ENCODE measurements at places on chromosomes 16 and 17.

- no peak for DNase-seq
These were observed 130.3 kb upstream of the FOXF1 start for GRCh38 chr16:86380030-86380429.

- no peak for DNase-seq
These were observed 7.7 kb upstream of the TMEM98 start for GRCh38 chr17:32920293-32920692.

DNA sequence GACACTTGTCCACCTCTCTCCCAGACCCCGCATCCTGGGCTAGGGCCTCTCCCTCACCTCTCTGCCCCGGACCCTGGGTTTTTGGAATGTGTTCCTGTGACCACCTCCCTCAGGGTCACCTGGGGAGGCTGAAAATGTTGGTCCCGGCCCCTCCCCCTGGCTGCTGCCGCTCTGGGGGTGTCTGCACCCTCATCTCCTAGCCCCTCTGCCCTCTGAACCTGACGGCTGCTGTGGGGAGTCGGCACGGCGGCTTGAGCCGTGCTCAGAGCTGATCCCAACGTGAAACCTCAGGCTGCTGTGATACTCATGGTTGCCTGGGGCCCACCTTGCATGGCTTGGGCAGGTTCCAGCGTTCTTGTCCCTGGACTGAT lies 42.8 kb downstream of the ADCY7 start:
- DNase-seq: no peak

DNA sequence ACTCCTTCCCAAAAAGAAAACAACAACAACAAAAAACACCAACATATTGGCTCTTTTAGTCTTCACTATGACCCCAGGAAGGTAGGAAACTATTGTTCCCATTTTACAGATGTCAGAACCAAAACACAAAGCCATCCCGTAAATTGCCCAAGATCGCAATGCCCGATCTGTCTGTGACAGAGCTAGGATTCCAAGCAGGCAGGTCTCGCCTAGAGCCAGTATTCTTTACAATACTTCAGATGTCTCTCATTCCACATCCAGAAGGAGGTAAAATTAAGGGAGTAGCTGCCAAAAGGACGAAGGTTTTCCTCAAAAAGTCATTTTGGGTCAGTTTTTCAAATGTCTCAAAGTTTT lies 21.7 kb downstream of the GRB2 start:
- DNase-seq: no peak

- DNase-seq: no peak
These were observed 43.4 kb downstream of the MYOCD start for GRCh38 chr17:12709063-12709462.

DNA sequence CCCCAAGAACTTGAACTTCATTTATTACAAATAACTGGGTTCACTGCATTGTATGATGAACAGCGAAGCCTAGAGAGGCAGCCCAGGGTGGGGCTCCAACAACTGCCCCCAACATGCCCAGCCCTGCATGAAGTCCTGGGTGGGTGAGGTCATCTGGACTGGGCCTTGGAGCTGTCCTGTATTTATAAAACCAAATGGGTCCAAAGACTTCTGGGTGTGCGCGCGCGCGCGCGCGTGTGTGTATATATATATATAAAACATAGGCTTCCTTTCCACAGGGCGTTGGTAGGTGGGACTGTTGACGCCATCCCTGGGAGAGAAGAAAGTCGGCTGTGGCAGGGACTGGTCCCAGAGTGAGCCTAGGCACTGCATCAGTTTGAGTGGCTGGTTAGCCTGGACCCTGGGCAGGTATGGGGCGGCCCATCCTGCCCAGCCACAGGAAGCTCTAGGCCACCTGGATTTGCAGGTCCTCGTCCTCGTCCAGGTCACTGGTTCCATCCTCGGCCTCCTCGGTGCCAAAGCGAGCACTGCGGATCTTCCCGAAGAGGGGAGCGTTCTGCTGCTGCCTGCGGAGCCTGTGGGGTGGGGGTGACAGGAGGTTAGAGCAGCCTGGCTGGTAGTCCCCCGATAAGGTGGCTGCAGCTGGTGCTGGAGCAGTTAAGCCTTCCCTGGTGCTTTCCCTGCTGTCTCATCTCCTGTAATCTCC lies 23.9 kb downstream of the CCDC102A start:
- no peak for DNase-seq

DNA sequence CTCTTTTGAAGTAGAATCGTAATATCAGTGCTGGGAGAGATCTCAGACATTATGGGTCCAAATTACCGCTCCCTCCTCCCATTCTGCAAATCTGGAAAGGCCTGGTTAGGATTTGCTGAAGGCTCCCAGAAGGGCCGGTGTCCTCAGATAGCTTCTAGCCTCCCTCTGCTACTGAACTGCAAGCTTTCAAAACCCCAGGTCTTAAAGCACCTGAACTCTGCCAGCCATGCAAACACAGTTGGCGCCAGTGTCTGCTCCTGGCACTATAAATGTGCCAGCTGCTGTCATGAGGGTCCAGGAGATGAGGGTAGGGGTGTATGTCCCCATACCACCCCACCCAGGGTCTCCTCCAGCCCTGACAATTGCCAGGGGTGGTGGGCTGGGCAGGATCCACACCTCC lies 24.2 kb downstream of the SLC5A10 start:
- DNase-seq: no peak

DNA sequence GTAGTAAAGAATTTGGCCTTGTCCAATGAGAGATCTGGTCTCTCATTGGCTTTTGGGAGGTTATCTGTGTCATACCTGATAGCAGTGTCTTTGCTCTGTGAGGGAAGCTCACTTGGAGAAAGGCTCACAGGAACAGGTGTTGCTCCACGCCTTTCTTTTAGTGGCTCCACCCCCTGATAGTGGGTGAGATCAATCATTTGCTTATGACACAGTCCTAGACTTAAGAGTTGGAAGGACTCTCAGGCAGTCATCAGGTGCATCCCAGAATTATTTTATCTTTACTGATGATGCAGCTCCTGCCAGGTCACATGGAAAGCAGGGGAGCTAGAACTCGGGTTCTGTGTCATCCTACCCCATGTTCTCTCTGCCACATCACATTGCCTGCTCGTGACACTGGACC lies 59.3 kb downstream of the CENPV start:
- no peak for DNase-seq

DNA sequence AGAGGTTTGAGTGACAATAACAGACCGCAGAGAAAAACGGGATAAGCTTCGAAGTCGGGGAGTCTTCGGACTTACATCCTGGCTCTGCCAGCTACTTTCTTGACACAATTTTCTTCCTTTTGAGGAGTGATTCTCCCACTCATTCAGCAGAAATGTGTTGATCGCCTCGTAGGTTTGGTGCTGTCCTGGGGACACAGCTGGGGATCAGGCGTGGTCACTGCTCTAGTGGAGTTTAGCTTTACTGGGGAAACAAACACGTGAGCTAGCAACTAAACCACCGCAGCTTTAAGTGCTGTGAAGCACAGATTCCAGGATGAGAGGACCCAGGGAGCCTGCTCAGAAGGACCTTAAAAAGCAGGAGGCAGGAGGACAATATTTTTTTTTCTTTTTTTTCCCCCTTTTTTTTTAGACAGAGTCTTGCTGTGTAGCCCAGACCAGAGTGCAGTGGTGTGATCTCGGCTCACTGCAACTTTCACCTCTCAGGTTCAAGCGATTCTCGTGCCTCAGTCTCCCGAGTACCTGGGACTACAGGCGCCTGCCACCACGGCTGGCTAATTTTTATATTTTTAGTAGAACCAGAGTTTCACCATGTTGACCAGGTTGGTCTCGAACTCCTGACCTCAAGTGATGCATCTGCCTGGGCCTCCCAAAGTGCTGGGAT lies 858 bp downstream of the NUBP1 start:
- peak; percentile 58 for DNase-seq

- DNase-seq: peak; percentile 100
These were observed 3.6 kb upstream of the HROB start for GRCh38 chr17:44137891-44138709.

DNA sequence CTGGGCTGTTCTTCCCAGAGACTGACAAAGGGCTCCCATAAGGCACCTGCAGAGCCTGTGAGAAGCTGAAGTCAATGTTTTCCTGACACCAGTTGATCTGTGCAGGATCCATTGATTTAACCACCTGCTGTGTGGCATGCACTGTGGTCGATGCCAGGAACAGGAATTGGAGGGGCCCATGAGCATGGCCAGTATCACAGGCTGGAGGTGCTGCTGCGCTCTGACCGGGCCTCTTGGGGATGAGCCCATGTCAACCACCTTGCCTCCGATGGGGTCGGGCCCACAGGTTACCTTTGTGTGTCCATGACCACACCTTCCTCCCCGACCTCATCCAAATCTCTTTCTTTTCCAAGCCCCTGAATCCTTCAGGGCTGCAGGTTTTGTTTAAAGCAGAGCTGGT lies 18.2 kb upstream of the STH start:
- DNase-seq: no peak

DNA sequence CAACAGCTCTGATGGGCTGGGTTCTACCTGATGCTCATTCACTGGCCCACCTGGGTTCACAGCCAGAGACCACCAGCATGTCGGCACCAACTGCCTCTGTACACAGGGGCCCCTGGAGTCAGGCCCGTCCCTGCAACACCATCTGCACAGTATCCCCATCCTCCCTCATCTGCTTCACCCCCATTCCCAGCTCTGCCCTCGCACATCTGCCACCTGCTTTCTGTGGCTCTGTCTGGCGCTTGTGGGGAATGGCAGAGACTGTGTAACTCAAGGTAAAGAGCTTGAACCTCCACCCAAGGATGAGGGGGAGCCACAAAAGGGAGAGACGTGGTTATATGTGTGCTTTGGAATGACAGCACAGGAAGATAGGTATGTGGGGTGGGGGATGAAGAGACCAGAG lies 27.2 kb downstream of the SMPD3 start:
- DNase-seq: no peak

- DNase-seq: peak; percentile 30
These were observed 137.2 kb downstream of the UTP18 start for GRCh38 chr17:51397361-51398127.

DNA sequence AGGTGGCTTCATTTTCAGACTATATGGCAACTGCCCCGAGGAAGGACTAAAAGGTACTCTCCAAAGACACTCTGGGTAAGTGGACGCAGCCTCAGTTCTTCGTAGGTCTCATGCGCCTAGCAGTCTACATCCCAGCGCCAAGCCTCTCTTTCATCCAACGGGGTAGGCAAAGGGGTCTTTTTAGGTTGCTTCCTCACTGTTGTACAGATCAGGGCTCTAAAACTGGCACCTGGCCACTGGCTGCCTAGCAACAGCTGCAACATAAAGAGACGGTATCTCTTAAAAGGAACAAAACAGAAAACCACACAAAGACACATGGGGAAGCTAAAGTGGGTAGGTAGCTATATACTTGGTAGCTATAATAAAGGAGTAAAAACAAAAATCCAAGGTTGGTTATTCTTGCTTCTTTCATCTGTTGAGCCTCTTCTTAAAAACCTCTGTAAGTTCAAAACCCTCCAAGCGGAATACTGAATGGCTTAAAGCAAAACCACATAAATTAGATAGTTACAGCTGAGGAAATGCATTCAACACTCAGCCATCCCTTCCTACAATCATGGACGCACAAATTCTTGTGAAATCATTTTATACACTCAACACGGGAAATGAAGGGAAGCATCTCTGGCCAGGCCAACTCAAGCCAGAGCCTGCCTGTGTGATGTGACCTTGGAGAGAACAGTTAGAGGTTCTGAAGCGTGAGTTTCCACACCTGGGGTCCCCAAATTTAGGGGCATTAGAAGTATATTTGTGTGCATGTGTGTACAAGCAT lies 22.7 kb downstream of the CYTH1 start:
- peak; percentile 83 for DNase-seq

GRCh38 chr17:40675905-40676304 lies 10.9 kb upstream of the KRT222 start:
- no peak for DNase-seq

DNA sequence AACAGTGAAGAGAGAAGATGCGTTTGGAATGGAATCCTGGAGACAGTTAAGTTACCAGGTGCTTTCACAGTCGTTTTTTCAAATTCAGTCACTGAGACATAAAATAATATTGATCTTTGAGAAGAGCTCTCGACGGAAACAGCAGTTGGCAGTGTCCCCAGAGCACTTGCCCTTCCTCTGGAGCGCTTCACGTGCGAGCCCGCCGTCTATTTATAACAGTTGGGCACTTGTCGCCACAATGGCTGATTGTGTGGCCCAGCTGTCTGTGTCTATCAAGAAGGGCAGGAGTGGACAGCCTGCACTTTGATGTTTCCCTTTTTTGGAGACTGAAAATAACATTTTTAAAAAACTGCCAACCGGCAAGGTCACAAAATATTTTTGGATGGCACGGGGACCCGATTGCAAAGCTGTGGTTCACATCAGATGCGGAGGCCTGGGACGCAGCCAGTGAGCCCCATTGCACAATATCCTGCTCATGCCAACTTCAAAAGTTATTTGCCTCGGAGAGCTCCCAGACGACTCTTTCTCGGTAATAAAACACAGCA lies 62.9 kb downstream of the ADCY9 start:
- DNase-seq: peak; percentile 36

GRCh38 chr17:80080081-80080480 lies 21.3 kb upstream of the GAA start:
- peak; percentile 63 for DNase-seq

DNA sequence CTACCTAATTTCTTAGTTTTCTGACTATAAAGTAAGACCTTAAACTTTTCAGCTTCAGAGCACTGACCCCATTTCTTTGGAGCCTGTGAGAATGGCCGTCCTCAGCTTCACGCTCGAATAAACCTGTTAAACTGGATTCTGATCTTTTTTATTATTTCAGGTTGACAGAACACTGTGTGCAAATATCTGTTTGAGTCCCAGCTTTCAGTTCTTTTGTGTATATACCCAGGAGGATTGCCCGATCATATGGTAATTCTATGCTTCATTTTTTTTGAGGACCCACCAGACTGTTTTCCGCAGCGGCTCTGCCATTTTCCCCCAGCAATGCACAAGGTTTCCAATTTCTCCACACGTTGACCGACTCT lies 19.8 kb upstream of the KCNH6 start:
- no peak for DNase-seq

DNA sequence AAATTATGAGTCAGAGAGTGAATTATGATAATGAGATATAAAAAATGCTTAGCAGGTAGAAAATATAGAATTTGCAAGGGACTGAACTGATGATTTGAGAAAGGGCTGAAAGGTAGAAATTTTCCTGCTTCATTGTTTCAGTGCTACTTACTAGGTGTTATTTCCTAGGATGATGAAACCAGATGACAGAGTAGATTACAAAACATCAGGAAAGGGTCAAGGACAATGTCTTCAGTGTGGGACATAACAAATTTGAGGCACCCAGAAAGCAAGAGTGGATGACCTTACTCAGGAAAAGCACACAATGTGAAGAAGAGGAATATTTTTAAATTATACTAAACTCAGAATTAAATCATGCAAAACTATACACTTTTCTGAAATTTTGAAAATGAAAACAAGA lies 102.1 kb downstream of the SHCBP1 start:
- no peak for DNase-seq

GRCh38 chr16:18792836-18793433 lies 2.8 kb upstream of the RPS15A start:
- DNase-seq: no peak

All from iris pigment epithelial cell (primary cell).